COLO829 (cell line): ENCODE measurements at places on chromosomes 4 and X.

GRCh38 chrX:66050140-66050569 lies 10.3 kb upstream of the VSIG4 start:
- DNase-seq, result no peak

- no peak for DNase-seq
These were observed 649.6 kb upstream of the DIPK2B start for GRCh38 chrX:45850197-45850774.

DNA sequence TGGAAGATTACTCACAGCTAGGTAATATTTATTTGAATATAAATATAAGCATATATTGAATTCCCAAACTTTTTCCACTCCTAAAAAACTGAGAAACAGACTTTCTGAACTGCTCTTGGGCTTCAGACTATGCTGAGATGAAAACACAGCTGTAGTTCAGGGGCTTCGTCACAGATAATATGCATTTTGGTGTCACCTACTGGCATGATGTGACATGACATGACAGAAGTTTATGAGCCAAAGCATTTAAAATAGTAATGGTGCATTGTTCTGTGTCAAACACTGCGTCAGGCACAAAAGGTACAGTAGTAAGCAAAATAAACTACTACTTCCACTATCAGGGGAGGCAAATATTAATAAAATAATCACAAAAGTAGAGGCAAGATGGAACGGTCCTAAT lies 171.3 kb downstream of the BTC start:
- peak; percentile 28 for DNase-seq

- peak; percentile 29 for DNase-seq
These were observed 135.3 kb upstream of the MID1 start for GRCh38 chrX:10755439-10756334.

DNA sequence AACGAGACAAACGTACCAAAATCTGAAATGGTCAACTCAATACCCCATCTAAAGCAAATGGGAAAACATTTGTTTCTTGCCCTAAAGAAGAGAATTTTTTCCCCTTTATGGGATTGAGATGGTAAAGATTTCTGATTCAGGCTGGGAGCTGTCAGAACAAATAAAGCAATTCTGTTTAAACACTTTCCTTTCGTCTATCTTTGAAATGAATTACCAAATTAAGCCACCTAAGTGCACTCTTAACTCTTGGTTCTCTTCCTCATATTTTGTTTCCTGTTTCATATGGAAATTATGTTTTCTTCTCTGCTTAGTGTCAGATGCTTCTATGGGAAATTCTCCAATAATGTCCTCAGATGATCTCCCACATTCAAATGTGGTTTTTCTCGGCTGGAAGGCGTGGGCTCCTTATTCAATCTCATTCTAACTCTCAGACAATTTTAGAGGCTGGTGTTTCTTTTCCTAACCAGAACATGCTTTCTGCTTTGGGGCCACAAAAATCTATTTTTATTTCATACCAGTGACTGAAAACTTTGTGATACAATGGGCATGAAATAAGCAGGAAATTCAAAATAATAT lies 50.3 kb upstream of the HPF1 start:
- DNase-seq, result no peak

DNA sequence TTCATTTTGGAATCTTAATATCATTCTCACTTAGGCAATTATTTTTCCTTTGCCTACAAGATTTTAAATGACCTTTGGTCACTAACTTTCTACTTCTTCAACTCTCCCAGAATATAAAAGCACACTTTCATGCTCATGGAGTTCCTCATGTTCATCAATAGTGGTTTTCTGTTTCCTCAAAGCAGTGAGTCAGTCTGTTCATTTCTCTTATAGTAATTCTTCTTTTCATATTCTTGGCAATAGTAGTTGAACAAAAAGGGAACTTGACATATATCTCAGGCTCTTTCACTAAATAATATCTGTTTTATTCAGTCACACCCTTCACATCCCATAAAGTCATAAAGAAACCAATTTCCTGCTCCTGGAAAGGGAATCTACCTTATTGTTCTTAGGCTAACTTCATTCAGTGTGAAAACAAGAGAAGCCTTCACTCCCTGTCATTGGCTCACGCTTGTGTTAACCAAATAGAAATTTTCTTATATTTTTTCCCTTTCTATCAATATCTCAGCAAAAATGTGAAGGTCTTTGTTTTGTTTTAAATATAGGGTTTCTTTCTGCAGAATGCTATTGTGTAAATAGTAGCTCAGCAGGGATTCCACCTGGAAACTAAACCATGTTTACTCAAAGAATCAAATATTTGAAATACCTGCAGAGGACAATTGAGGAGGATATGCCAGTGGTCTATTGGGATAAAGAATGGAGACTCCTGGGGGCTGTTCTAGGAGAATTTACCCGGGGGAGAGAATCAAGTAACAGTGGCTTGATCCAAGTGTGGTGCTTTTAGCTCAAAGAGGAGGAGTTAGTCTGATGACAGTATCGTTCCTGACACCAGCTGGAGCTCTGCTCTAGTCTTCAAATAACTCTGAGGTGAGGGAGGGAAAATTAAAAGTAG lies 13.4 kb upstream of the TNIP3 start:
- DNase-seq, result peak; percentile 82

DNA sequence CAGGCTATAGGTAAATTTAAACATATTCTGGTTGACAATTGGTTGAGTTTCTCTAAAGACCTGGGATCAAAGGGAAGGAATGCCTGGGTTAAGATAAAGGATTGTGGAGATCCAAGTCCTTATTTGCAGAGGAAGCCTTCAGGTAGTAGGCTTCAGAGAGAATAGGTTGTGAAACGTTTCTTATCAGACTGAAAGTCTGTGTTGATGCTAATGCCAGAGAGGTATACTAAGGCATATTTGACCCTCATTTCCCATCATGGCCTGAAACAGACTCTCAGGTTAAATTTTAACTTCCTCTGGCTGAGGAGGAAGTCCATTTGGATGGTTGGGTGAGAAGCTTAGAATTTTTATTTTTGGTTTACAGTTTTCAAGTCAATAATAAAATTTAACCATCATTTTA lies 48.1 kb downstream of the UGT2A2 start:
- no peak for DNase-seq

GRCh38 chr4:64670647-64671046 lies 261.4 kb upstream of the TECRL start:
- DNase-seq, result no peak

DNA sequence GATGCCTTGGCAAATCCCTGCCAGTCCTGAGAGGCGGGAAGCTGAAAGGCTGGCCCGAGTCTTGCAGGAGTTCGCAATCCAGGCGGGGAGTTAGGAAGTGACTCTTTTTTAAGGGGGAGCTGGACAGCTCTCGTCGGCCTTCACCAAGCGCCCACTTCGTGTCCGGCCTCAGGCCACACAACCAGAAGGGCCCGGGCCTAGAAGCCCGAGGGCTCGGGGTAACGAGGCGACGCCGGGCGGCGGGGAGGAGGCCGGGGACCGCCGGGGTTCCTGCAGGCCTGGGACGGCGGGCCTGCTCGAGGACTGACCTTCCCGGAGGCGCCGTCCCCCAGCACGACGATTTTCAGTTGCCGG lies 395 bp downstream of the RAB28 start:
- no peak for DNase-seq

DNA sequence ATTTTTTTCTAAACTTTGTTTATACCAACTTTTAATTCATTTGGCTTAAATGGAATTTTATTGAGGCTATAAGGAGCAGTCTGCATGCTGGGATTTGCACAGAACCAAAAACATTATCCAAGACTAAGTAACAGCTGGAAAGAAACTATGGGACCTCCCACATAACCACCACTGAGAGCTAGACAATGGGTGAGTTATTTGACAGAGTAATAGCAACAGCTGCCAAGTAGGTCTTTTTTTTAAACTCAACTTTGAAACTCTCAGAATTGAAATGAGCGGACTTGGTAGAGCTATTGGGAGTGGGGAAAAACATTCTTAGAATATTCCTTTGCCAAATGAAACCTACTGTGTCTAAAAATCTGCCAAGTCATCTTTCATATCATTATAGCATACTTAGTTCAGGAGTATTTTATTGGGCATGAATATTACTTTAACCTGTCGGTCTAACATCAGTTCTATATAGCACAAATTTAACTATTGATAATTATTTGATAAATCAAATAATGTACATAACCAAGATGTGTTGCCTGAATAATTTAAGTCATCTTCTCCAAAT lies 1428.0 kb downstream of the PCDH7 start:
- DNase-seq, result peak; percentile 7

DNA sequence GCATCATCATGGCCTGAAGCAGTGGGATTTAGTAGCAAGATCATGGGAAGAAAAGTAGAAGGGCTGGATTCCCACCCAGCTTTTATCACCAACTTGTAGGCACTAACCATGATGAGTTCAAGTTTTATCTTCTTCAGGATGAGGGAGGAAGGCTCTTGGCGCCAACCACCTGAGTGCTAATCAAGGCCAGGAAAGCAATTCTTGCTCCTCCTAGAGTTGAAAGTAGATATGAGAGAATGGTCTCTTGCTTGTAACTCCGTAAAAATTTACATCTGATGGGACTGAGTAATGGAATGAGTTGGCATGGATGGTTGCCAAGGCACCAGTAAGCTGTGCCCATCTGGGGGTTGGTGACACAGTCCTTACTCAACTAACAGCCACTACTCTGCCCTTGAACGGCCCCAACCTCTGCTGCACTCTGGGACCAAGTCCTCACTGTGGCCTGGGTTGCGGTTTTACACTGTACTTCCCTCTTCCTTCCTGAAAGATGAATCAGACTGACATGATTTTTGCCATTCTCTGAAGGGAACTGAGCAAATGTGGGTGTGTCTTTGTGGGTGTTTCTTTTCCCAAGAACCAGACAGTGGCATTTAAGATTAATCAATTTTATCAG lies 39.4 kb upstream of the NDP start:
- DNase-seq, result no peak

DNA sequence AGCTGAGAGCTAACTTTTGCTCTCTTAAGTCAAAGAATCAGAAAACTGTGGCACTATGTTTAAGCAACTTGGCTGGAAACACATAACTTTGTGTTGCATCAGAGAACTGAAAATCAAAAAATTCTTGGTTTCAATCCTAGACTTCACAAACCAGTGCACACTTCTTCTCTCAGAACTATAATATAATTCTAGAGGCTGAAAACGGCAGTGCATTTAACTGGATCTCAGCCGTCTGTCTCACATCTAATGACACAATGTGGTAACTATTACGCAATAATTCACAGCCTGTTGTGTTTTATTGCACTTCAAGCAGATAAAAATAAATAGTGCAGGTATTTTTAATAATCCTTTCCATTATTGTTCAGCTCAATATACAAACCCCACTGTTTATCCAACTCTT lies 260.6 kb upstream of the DIAPH2 start:
- no peak for DNase-seq

- DNase-seq, result no peak
These were observed 54.7 kb upstream of the FAM9C start for GRCh38 chrX:13099121-13099520.

- DNase-seq, result no peak
These were observed 379.7 kb downstream of the SPRY1 start for GRCh38 chr4:123776267-123776666.

- DNase-seq, result no peak
These were observed 96.6 kb upstream of the BANK1 start for GRCh38 chr4:101693842-101694398.

DNA sequence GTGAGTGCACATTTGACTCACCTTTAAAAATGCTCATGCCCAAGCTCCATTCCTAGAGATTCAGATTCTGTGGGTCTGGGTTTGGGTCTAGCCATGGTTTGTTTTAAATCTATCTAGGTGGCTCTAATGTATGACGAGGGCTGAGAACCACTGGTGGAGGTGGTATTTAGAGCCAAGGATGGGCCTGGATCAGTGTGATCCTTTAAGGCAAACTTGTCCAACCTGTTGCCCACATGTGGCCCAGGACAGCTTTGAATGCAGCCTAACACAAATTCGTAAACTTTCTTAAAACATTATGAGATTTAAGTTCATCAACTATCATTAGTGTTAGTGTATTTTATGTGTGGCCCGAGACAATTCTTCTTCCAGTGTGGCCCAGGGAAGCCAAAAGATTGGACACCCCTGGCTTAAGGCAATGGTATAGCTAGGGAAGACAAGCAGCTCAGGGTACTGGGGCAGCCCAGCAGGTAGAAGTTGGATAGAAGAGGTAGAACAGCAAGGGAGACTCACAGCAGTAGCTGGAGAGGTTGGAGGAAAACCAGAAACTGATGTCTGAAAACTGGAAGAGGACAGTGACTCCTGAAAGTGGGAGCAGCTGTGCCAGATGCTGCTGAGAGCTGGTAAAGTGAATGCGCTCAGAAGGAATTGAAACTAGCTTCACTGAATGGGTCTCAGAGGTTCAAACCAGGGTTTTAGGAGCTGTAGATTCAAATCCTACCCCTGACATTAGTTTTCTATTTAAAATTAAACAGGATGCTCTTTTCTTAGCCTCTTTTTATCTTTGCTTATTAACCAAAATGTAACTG lies 18.2 kb downstream of the ADD1 start:
- DNase-seq, result no peak

DNA sequence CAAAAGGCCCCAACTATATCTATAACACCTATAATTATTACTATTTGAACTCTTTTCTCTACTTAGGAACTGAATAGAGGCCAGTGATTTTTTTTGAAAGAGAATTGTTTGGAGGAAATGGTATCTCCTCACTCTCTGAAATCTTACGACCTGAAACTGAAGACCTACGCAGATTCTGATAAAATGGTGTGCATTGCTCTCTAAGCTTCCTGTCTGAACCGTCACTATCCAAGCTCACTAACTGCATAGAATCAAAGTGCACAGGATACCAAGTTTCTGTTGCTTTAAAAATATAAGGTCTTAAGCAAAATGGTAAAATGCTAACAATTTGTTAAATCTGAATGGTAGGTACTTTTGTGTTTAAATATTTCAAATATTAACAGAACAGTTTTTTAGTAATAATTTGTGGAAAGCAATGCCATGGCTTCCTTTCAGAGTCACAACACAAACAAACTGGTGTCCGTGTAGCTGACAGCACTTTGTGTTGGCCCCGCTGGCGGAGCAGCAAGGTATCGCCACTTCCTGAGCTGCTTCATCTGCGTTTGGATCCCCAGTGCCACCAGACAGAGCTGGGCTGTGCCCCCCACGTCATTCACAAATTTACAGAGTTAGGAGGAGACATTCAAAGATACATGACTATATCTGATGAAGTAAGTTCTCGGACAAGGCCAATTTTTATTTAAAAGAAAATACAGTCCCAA lies 313.9 kb downstream of the FBXW7 start:
- DNase-seq, result no peak

GRCh38 chr4:129899849-129900248 lies 803.9 kb downstream of the C4orf33 start:
- no peak for DNase-seq

DNA sequence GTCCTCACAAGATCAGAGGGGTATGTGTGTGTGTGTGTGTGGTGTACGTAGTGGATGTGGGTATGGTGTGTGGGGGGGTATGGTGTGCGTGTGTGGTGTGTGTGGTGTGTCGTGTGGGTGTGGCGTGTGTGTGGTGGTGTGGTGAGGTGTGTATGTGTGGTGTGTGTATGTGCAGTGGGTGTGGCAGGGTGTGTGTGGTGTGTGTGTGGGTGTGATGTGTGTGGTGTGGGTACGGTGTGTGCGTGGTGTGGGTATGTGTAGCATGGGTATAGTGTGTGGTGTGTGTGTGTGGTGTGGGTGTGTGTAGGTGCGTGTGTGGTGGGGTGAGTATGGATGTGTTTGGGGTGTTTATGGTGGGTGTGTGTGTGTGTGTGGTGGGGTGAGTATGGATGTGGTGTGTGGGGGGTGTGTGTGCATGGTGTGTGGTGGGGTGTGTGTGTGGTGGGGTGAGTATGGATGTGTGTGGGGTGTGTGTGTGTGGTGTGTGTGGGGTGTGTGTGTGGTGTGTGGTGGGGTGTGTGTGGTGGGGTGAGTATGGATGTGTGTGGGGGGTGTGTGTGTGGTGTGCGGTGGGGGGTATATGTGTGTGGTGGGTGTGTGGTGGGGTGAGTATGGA lies 182.0 kb downstream of the PALLD start:
- no peak for DNase-seq

- no peak for DNase-seq
These were observed 1008.7 kb downstream of the GLUD2 start for GRCh38 chrX:122055979-122056715.
